ENCODE measurements at places on chromosomes 1 and 21. TPM values are rescaled to one million over a fixed set of nuclear protein-coding genes. Genes with fewer than 3 reads are reported as not detected.

The GJC2 gene
- total RNA-seq: 1.1 TPM

The OR2W3 gene
- total RNA-seq: not detected

The PSMB4 gene
- total RNA-seq: 232 TPM

The REN gene
- not detected for total RNA-seq

The HMCN1 gene
- total RNA-seq: 0.16 TPM

The TGFB2 gene
- total RNA-seq: 0.06 TPM

The FLG2 gene
- total RNA-seq: not detected

The HOOK1 gene
- total RNA-seq: 19.0 TPM

The FAM72C gene
- 0.32 TPM for total RNA-seq

The PCBP3 gene
- 3.1 TPM for total RNA-seq

The PRELP gene
- 0.18 TPM for total RNA-seq

The TMEM54 gene
- total RNA-seq: 0.64 TPM

The IFFO2 gene
- total RNA-seq: 37.2 TPM

The CAMK1G gene
- total RNA-seq: not detected

The KIF26B gene
- not detected for total RNA-seq

The NUP210L gene
- total RNA-seq: 0.35 TPM

The SPRR5 gene
- not detected for total RNA-seq

DNA sequence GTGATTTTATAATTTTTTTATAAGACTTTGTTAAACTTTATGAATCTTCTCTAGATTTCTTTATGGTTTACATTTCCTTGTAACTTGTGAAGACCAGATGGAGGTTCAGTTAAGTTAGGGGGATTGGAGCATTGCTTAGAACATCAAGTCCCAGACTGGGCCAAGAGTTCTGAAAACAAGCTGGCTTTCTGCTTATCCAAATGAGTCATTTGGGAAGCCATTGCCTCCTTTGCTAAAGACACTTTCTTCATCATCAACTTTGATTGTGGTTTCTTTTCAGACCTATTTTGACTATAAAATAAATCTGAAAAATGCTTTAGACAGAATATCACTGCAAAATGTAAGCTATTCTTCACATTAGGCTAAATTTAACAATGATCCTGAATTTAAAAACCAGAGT, 446.8 kb downstream of the USP25 start:
- DNase-seq: no peak

- DNase-seq: no peak
Measured at GRCh38 chr21:43868461-43868860, 3.4 kb downstream of the AGPAT3 start.

DNA sequence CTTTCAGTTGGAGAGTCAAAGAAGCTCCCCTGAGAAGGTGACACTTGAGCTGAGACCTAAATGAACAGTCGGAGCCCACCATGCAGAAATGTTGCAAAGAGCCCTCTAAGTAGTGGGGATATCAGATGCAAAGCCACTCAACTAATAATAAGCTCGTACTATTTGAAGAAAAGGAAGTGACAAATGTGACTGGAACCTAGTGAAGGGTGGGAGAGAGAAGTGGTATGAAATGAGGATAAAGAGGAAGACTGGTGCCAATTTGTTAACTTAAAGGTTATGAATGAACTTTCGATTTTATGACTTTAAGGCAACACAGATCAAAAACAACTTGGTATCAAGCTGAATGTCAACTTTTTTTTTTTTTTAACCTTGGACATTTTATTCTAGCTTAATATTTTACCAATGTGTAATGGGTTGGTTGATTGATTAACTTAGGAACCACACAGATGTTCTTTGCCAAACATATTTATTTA, 14.7 kb downstream of the LYPLAL1 start:
- DNase-seq: no peak

GRCh38 chr1:46077644-46078043, 54.8 kb downstream of the PIK3R3 start:
- DNase-seq: no peak

DNA sequence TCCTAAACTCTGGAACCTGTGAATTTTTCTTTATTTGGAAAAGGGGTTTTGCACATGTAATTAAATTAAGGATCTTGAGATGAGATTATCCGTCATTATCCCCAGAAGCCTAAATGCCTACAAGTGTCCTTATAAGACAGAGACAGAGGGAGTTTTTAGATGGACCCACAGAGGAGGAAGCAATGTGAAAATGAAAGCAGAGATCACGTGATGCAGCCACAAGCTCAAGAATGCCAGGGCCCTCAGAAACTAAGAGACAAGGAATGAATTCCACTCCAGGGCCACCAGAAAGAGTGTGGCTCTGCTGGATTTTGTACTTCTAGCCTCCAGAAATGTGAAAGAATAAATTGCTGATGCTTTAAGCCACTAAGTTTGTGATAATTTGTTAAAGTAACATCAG, 183.6 kb upstream of the UBE2U start:
- DNase-seq: no peak

DNA sequence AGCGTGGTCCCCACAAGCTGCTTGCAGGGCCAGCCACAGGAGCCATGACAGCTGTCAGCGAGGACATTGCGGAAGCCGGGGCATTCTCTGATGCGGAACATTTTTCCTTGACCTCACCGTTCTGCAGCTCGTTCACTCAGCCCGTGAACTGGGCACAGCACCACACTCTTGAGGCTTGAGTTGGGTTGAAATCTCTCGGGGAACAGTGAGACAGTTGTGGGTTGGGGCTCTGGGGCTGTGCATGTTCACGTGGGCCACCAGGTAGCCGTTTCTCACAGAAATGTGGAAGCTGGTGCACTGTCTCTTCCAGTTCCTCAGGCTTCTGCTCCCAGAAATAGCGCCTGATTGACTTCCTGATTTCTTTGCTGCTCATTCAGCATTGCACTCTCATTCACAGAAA, 69.8 kb downstream of the SPSB1 start:
- DNase-seq: no peak

- no peak for DNase-seq
Measured at GRCh38 chr1:12100071-12100470, 37.0 kb downstream of the TNFRSF8 start.

GRCh38 chr21:34890724-34891612, 158.1 kb downstream of the RUNX1 start:
- no peak for DNase-seq

- DNase-seq: no peak
Measured at GRCh38 chr1:155454096-155454495, 108.5 kb downstream of the ASH1L start.

- DNase-seq: no peak
Measured at GRCh38 chr1:26181586-26182382, 4.5 kb downstream of the CNKSR1 start.

DNA sequence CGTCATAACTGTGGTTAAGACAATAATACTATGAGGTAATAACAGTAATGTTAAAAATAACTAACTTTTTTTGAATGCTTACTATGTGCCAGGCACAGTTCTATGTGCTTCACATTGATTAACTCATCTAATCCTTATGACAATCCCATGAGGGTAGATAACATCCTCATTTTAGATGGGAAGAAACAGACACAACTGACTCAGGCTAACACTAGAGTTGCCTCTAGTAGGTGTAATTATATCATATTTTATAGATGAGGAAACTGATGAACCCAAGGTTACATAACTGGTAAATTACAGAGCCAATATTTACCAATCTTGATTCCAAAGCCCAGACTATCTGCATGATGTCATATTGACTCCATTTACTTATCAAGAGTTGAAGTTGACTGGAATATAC, 23.5 kb downstream of the SERPINC1 start:
- DNase-seq: no peak

DNA sequence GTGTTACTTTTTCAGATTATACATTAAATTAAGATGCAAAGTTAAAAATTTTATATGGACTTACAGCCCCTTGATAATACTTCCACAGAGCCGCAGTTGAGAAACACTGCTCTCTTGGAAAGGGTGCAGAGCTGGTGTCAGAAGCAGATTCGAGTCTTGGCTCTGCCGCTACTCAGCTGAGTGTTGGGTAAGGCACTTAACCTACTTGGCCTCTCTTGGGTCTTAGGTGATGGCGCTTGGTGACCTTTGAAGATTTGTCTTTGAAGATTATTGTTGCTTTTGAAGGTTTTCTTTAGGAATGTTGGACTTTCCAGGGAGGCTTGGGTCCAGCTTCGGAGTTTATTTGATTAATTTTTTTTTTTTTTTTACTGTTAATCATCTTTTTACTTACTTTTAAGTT, 48.5 kb downstream of the CAMTA1 start:
- no peak for DNase-seq

GRCh38 chr1:181131255-181131941, 42.9 kb downstream of the IER5 start:
- no peak for DNase-seq

- no peak for DNase-seq
Measured at GRCh38 chr1:197899037-197899436, 3.4 kb upstream of the C1orf53 start.

DNA sequence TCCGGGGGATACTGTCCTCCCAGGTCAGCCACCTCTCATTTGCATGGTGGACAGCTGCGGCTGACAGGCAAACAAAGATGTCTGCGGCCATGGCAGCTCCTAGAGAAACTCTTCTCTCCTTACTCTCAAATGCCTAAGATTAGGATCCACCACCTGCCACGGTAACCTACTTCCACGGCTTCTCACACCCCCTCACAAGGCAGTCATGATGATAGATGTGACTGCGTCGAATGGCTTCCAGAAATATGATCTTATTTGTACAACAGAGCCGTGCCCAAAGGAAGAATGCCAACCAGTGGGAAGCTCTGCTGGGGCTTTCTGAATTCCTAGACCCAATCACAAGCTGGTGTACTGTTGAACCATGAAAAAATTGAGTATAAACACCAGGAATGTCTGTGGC, 73.4 kb downstream of the BACE2 start:
- DNase-seq: no peak

- DNase-seq: no peak
Measured at GRCh38 chr21:28590026-28590425, 402.7 kb downstream of the LTN1 start.

DNA sequence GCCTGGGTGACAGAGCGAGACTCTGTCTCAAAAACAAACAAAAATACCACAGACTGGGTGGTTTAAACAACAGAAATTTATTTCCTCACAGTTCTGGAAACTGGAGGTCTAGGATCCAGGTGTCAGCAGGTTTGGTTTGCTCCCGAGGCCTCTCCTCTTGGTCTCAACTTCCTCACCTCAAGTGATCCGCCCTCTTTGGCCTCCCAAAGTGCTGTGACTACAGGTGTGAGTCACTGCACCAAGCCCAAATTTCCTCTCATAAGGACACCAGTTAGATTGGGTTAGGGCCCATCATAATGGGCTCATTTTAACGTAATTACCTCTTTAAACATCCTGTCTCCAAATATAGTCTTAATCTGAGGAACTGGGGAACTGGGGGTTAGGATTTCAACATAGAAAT, 35.5 kb downstream of the MFSD2A start:
- no peak for DNase-seq

GRCh38 chr1:107843989-107844388, 121.0 kb downstream of the VAV3 start:
- DNase-seq: no peak

DNA sequence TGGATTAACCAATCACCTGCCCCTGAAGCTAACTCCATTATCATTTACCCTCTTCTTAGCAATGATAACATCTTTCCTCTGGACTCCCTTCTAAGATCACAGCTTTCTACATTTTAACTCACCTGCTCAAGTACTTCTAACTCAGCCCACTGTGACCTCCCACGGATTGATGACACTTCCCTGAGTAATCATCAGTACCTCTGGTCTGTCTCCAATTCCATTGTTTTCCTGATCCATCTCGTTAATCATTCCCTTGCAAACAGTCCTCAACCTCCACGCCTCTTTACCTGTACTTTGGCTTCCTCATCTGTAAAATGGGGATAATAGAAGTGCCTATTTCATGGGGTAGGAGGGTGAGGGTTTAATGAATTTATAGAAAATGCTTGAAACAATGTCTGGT, 195.3 kb upstream of the APP start:
- no peak for DNase-seq

GRCh38 chr1:115238336-115239147, 99.5 kb downstream of the NGF start:
- no peak for DNase-seq

- no peak for DNase-seq
Measured at GRCh38 chr1:10947691-10948462, 64.6 kb upstream of the TARDBP start.

DNA sequence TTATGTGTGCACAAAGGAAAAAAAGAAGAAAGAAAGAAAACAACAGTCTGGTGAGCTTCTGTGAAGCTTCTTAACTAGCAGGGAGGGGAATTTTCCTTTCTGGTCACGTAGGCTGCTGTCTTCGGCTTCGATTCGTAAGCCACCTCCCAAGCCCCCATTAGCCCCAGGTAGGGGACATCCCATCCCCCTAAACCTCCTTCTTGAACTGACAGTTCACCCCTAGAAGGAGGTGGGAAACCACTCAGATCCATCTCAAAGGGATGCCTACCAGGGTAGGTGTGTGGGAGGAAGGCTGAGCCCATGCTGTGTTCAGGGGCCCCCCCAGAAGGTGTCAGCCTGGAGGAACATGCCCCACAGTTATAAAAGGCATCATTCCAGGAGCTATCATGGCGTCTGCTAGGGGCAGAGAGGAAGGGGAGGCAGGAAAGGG, 25.8 kb downstream of the CD247 start:
- DNase-seq: peak; percentile 47

DNA sequence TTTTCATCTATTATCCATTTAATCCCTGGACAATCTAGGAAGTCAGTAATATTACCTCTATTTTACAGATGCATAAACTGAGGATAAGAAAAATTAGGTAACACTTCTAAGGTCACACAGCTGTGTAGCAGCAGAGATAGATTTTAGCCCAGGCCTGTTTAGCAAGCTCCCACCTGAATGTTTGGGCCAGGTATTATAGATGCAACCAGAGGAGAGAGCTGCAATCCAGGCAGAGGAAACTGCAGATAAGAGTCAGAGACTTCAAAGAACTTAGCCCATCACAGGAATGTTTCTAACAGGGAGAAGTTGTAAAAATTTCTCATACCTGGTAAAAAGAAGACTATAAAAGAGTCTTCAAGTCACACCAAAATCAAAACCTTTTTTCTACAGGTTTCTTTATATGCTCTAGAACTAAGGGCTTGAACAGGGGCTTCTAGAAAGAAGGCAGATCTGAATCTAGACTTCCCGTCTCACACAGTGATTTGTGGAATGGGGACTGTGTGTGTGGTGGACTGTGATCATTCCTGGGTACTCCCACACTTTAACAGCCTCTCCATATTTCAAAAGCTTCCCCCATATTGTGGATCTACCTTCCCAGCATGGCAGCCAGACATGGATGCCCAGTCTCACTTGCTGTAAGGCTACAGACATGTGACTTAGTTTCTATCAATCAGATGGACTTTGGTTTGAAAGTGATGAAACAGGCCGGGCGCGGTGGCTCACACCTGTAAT, 128.7 kb downstream of the TLR5 start:
- no peak for DNase-seq

- no peak for DNase-seq
Measured at GRCh38 chr1:231601824-231602672, 24.5 kb upstream of the DISC1 start.

DNA sequence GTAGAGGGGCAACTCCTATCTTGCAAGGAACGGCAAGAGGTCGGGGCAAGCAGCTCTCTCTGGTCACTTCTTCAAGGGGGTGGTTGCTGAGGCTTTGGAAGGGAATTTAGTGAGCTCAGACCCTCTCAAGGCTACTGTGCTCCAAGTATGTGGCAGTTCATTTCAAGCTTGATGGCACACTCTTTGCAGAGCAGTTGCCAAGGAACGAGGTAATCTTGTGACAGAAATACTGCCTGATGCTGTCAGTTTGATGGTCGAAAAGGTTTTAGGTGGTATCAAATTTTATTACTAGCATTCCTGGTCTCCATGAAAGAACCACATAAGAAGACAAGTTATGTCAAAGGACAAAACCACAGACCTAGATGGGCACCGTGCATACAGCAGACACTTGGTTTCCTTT, 13.1 kb downstream of the CFAP298 start:
- DNase-seq: no peak

All from T-cell (primary cell).